ENCODE measurements at places on chromosomes 7 and 10. TPM values are rescaled to one million over a fixed set of nuclear protein-coding genes. Genes with fewer than 3 reads are reported as not detected.

The PLCE1 gene
- not detected for total RNA-seq

The DKK1 gene
- not detected for total RNA-seq

The IFIT1 gene
- 31.8 TPM for total RNA-seq

The NHLRC2 gene
- total RNA-seq, result 24.6 TPM

The SLC26A4 gene
- total RNA-seq, result 0.94 TPM
